ENCODE measurements at places on chromosomes 7 and 10.
A peak's percentile ranks its signal among the peaks of the same experiment; 100 is the strongest.

DNA sequence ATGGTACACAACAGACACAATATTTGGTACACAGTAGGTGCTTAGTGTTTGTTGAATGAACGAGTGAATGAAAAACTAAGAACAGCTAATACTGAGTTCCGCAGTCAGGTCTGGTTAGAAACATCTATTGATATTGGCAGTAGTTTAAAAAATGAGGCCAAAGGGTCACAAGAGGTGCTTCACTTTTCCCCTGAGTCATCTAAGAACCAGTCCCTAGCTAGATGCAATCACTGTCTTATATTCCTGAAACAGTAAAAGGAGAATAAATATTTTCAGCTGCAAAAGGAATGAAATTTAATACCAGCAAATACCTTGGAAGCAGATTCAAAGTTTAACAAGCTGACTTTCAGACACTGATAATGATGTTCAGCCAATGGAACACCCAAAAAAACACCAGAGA, 54.5 kb downstream of the SCRN1 start:
- DNase-seq = no peak

DNA sequence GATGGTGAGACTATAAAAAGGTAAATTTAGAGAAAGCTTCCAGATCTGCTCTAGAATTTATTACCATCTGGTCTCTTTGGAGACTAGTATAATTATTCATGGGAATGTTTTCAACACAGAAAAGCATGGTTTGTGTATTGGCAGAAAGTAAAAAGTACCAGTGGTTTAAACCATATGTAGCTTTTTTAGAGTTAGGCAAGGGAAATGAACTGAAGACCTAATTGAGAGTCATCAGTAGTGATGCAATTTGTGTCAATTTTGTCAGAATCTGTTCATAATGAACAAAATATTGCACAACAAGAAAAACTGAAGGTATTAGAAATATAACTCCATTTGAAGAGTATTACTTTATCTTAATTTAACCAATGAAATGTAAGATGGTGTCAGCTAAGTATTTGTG, 181.4 kb downstream of the ADK start:
- no peak for DNase-seq

- DNase-seq = no peak
Measured at GRCh38 chr10:110772454-110773025, 99.2 kb upstream of the PDCD4 start.

GRCh38 chr10:79132681-79133381, 64.1 kb downstream of the ZMIZ1 start:
- no peak for DNase-seq

DNA sequence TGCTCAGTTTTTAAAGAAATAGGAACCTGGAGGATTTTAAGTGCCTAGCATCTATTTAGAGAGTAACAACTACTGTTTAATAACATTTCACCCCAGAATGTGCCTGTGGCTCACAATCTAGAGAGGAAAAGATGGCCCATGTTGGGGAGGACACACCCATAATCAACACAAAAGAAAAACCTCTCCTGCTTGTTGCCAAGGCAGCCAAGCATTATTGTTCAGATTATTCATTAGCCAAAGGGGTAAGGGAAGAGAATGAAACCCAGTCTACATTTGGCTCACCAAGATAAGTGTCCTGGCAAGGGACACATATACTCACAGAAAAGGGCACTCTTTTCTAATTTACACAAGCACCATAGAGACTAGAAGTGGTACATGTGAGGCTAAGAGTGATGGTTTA, 17.7 kb upstream of the IFIT1B start:
- DNase-seq = no peak

DNA sequence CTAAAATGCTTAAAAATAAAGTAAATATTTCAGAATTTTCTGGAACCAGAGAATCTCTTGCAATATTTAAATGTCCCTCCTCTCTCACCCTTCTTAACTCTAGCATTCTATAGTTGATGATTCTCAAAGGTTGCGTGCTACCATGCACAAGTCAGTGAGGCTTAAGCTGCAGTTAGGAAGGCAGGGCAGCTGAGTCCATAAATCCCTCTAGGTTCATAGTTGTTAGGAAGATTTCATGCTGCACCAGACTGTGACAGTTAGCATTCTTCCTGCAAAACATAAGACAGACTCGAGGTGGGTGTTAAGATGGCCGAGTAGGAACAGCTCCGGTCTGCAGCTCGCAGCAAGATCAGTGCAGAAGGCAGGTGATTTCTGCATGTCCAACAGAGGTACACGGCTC, 70.6 kb downstream of the MET start:
- DNase-seq = no peak

DNA sequence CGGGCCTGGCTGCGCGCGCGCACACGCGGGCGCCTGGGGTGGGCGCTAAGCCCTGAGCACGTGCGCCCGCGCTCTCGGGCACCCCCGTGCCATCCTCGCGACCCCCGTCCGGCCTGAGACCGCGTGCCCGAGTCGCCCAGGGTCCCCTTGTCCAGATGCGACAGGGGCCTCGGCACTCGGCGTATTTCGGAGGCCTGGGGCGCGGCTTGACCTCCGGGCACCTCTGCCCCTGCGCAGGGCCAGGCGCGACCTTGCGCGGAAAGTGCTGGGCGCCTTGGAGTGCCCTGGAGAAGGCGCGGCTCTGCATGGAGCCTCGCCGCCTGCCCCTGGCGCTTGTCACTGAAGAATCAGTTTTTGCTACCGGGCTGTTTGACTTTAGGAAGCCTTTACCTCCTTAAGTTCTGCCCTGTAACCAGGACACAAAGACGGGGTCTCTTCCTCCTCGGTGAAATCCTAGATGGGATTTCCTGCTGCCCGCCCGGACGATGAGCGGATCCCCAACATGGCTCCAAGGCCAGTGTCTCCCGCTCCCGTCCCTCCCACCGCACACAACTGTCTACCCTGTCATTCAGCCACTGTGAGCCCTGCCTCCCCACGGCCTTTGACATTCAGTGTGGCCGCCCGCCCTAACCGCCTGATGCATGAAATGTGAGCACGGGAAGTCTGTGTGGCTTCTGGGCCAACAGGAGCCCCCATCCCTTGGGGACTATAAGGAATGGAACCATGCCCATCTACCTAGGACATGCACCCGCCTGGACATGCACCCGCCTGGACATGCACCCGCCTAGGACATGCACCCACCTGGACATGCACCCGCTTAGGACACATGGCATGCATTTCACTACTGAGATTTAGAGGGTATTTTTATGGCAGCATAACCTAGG, 1.1 kb upstream of the STK32C start:
- peak; percentile 72 for DNase-seq

- no peak for DNase-seq
Measured at GRCh38 chr7:29459589-29459988, 104.0 kb upstream of the PRR15 start.

DNA sequence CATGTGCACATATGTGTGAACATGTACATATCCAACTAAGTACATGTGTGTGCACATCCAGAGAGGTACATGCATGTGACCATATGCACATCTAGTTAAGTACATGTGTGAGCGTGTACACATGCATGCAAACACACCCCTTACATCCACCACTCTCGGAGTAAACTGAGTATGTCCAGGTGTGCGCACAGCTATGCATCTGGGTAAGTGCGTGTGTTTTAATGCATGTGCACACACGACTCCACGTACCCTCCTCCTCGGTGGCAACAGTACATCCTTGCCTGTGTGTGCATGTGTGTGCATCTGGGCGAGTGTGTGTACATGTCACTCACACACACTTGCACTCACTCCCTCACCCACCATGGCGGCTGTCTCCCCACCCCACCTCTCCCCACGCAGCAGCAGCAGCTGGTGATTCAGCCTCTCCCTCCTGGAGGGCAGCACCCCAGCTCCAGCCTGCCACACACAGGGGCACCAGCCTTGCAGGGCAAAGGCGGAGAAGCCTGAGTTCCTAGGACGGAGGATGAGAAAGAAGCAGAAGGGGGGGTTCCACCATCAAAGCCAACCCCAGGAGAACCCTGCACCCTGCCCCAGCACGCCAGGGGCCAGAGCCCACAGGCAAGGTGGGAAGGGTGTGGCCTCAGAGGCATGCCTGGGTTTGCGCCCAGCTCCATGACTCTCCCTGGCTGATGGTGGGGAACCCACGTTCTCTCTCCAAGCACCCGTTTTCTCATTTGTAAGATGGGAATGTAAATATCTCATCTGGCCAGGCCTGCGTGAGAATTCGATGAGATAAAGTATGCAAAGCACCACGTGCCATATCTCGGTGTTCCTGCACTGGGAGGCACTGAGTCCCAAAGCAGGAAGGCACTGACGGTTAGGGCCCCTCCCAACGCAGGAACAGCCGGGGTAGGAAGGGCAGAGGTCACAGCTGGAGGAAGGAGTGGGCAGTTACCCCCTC, 27.7 kb upstream of the DNAAF5 start:
- peak; percentile 38 for DNase-seq

DNA sequence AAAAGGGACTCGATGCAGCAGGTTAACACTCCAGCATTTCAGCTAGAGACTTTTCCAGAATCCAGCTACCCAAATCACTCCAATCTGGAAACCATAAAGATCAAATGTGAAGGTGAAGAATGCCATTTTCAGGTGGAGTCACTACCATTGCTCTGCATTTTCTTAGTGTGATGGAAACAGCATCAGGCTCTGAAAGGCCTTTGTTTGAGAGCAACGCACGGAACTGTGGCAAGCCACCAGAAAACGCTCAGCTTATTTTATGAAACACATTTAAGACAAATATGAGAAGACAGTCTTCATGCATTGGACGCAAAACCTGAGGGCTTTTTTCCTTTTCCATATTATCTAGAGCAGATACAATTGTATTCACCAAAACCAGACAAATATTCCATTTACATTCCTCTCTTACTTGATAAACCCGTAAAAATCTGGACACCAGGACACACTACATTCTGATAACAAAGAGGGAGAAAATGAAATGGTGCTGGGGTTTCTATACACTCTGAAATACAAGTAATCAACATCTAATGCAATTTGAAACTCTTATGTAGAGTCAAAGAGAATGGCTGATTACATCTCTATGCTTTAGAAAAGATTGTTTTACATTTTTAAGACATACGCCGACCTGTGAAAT, 99.1 kb downstream of the NRP1 start:
- DNase-seq = no peak

DNA sequence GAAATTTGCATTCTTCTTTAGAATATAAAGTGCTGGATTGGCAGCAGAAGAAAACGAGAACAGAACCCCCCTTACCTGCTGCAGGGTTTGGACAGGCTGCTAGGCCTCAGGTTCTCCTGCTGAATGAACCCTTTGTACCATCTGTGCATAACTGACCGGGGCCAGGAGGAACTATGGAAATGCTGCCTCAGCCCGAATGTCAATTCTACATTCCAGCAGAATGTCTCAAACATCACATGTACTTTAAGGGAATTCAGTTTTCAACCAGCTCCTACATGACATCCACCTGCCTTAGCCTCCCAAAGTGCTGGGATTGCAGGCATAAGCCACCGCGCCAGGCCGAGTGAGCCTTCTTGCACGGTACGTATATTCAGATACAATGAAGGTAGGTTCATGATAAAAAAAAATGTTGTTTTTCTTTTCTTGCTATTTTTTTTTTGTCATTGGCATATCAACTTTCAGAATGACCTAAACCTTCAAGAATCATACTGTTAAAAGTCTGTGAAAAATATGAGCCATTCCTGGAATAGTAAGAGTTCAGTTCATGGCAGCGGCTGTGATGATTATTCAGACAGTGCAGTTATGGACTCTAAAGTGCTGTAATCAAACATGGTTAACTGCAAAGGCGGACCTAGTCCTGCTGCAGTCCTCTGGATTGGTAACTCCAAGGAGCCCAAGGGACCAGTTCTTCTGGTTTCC, 84.4 kb upstream of the TNS3 start:
- DNase-seq = no peak

GRCh38 chr7:340200-340937, 50.4 kb downstream of the FOXL3 start:
- no peak for DNase-seq

DNA sequence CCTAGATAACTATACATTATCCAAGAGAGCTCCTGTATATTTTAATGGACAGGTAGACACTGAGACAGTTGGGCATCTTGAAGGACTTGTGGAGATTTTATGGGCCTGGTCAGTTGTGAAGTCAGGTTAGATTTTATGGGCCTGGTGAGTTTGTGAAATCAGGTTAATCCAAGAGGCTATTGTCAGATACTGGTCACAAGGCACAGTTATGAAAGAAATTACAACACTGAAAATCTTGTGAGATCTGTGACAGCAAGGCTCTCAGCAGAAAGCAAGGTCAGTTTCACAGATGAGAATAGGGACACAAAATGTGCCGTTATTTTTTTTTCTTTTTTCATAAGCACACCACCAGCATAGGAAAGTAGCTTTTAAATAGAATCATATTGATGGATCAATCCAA, 167.6 kb downstream of the VTI1A start:
- DNase-seq = no peak

DNA sequence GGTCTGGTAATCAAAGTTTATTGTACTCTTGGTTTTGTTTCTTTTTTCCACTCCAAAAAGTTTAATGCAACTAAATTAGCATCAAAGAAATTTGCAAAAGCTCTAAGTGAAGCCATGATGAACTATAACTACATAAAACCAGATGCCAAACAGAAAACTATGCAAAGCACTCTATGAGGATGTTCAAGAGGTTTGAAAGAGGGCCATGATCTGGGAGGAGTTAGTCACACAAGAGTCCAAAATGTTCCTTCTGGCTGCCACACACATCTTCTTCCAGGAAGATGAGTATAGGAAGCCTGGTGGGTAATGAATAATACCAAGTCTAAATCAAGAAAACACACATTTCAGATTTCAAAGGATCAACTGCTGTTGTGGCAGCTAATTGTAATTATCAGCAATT, 28.4 kb downstream of the GLI3 start:
- no peak for DNase-seq

- DNase-seq = no peak
Measured at GRCh38 chr7:41174521-41174920, 528.4 kb downstream of the INHBA start.

DNA sequence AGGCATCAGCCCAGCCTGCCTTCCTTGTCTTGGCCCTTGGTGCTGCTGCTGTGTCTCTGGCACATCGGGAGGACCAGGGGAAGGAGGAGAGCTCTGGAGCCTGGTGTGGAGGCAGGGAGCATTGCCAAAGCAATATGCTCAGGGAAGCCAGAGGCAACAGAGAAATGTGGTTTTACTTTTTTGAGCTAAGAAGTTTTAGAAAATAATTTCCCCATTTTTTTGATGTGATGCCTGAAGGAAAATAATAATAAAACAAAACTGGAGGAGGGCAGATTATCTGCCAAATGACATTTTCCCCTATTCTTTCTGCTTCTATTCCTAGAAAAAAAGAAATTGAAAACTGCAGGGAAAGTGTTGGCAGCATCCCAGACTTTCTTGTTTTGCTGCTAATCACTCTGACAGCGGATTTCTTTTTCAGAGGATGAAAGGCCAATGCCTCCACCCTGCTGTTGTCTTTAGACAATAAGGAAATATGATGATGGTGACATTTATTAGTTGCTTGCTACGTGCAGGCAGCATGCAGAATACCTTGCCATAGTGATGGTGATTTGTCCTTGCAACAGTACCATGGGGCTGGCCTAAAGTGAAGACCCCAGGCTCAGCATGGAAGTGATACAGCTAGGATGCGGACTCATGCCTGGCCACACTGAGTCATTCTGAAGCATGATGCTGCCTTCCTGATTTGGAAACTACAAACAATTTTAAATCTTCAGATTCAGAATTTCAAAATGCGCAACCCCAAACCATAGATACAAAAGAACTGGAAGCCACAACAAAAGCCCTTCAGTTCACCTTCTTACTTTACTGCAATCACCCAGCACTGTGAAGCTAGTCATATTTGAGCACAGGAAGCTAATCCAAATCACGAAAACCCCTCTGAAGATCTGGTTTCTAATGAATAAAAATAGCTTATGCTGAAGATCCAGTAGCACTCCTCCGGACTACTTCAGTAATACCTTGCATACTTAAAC, 260.2 kb upstream of the TMEM72 start:
- DNase-seq = no peak

Measured in sciatic nerve (tissue), 2 donors.